ENCODE measurements at places on chromosomes 16 and 17. TPM values are rescaled to one million over a fixed set of nuclear protein-coding genes. Genes with fewer than 3 reads are reported as not detected.

Gene CD300H
- not detected for total RNA-seq

Gene NPIPA7
- total RNA-seq = 20.1 TPM

Gene PPP1R27
- 0.29 TPM for total RNA-seq

Gene CETP
- not detected for total RNA-seq

GRCh38 chr16:19503461-19504075, 18.3 kb downstream of the GDE1 start:
- no peaks in the 10 kb centered on the region for H3K27me3 ChIP-seq
- no peak overlapping the region for H3K4me3 ChIP-seq
- H3K27ac ChIP-seq = no peak overlapping the region
- peaks cover 17% of the 10 kb centered on the region for H3K4me1 ChIP-seq

DNA sequence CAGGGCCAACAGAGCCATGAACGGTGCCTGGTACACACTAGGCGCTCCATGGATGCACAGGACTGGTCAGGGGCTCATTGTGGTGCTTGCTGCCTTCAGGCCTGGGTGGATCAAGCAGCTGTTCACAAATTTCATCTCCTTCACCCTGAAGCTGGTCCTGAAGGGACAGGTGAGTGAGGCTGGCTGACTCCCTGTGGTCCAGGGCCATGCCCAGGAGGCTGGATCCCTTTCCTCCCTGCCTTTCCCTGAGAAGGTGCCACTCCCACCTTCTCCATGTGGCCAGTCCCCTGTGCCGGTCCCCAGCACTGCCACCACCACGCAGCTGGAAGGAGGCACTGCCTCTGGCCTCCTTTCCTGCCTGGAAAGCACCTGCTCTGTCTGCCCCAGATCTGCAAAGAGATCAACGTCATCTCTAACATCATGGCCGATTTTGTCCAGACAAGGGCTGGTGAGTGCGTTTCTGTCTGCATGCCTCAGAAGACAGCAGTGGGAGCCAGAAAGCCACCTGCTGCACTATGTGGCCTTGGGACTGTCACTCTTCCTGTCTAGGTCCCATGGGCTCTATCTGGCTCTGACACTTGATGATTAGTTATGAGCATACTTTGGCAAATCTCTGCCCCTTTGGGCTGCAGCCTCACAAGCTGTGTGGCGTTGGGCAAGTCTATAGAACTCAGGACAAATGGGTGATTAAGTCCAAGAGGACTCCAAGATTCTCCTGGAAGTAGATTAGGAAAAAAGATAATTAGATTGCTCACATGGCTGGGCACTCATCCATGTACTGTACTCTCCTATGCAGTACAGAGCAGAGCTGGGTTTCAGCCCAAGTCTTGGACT, 9.4 kb downstream of the CETP start:
- no peak overlapping the region for H3K27ac ChIP-seq
- H3K4me3 ChIP-seq = no peak overlapping the region
- peaks cover 4% of the 10 kb centered on the region for H3K4me1 ChIP-seq
- peaks cover 21% of the 10 kb centered on the region for H3K27me3 ChIP-seq
- H3K36me3 ChIP-seq = no peaks in the 10 kb centered on the region

GRCh38 chr16:31090540-31090939, 1.8 kb upstream of the PRSS53 start:
- H3K27me3 ChIP-seq = no peaks in the 10 kb centered on the region
- no peak overlapping the region for H3K27ac ChIP-seq
- no peak for DNase-seq
- H3K4me3 ChIP-seq = no peak overlapping the region

- H3K4me3 ChIP-seq = no peak overlapping the region
- no peak overlapping the region for H3K27ac ChIP-seq
- H3K36me3 ChIP-seq = peaks cover 94% of the 10 kb centered on the region
- H3K27me3 ChIP-seq = no peaks in the 10 kb centered on the region
These were observed 22.0 kb upstream of the PHLPP2 start for GRCh38 chr16:71746442-71747046.

DNA sequence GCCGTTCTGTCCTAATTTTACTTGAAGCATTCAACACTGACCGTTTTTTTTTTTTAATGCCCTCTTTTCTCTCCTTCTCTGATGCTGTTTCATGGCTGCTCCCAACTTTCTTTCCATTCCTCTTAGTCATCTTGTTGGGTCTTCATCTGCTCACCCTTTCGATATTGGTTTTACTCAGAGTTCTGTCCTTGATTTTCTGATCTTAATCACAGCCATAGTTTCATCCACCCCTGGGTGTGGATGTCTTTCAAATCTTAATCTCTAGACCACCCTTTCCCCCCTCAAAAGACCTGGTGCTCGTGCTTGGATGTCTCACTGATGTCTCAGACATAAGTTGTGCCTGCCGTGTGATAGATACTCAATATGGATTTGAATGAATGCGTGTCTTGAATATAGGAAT, 22.4 kb downstream of the NDEL1 start:
- DNase-seq = no peak
- no peaks in the 10 kb centered on the region for H3K27me3 ChIP-seq
- no peaks in the 10 kb centered on the region for H3K4me1 ChIP-seq
- no peak overlapping the region for H3K4me3 ChIP-seq
- peaks cover 88% of the 10 kb centered on the region for H3K36me3 ChIP-seq

DNA sequence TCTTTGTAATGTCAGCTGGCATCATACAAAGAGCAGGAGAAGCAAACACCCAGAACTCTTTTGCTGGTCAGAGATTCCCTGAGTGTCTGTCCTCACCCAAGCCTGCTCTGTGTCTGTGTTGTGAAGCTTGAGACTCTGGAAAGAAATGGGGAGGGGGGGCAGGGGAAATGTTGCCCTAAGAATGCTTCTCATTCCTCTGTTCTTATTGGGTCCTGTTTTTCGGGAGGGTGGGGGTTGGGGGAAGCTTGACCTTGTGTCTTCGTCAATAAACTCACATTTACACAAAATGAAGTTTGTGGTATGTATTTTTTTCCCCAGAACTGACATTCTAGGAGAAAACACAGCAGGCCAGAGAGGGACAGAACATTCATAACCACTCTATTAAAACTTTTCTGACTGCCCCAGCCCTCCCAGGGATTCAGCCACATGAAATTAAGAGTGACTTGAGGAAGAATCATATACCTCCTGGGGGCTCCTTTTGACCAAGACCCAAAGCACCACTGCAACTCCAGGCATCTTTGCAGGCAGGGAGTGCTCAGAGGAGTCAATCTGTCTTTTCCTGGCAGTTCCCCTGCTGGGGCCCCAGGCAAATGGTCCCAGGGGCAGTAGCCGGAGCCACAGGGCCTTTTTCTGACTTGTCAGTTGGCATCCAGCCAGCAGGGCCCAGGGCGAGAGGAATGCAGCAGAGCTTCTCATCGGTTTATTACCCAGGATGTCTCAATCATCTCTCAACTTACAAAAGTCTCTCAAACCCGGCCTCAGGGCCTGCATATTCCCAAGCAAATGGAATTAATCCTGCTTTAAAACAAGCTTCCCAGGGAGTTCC, 5.1 kb upstream of the RASL10B start:
- H3K27me3 ChIP-seq = no peaks in the 10 kb centered on the region
- peak overlapping the region; percentile 77 for H3K27ac ChIP-seq

GRCh38 chr17:46814446-46814845, 4.0 kb downstream of the WNT3 start:
- peaks cover 21% of the 10 kb centered on the region for H3K27me3 ChIP-seq
- no peak for DNase-seq
- H3K36me3 ChIP-seq = peaks cover 6% of the 10 kb centered on the region
- no peak overlapping the region for H3K4me3 ChIP-seq
- H3K4me1 ChIP-seq = no peaks in the 10 kb centered on the region

GRCh38 chr17:79335456-79335855, 260.8 kb downstream of the ENGASE start:
- no peak overlapping the region for H3K27ac ChIP-seq
- peaks cover 4% of the 10 kb centered on the region for H3K36me3 ChIP-seq
- peaks cover 8% of the 10 kb centered on the region for H3K4me1 ChIP-seq
- H3K27me3 ChIP-seq = peaks cover 71% of the 10 kb centered on the region
- H3K4me3 ChIP-seq = no peak overlapping the region

- DNase-seq = no peak
- H3K36me3 ChIP-seq = no peaks in the 10 kb centered on the region
- no peak overlapping the region for H3K4me3 ChIP-seq
- H3K4me1 ChIP-seq = peaks cover 11% of the 10 kb centered on the region
- H3K27ac ChIP-seq = no peak overlapping the region
- H3K27me3 ChIP-seq = no peaks in the 10 kb centered on the region
These were observed 44.5 kb downstream of the ZNRF1 start for GRCh38 chr16:75043175-75043895.

DNA sequence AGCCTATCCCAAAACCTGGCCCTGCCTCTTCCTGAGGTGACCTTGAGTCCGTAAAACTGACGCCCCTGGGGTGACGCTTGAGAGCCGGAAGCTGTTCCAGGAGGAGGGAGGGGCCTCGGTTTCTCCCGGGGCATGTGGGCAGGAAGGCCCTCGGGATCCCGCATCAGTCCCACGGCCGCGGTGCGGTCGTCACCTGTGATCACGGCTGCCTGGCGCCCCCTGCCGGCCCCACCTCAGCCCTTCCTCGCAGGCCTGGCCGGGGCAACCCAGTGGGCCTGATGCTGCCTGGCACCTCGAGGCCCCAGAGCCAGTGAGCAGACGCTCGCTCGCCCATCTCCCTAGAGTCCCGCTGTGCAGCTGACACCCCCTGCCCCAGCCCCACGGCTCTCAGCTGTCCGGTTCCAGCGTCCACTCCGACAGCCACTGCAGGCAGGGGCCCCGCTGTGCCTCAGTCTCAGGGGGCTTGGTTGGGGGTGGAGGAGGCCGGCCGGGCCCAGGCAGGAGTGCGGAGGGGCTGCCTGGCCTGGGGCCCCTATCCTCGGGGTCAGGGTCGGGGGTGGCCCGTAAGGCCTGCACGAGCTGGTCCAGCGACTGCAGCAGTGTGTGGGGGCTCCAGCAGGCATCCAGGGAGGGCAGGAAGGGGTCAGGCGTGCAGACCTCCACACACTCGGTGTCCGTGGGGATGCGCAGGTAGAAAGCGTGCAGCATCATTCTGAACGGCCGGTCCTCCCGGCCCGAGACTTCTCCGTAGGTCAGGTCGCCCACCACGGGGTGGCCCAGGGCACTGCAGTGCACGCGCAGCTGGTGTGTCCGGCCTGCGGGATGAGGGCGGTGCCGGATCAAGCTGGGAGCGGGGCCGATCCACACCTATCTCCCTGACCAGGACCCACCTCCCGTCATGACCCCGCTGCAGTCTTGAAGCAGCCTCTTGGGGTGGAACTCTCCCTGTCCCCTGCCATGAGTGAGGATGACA, 2.3 kb downstream of the RPUSD1 start:
- peaks cover 13% of the 10 kb centered on the region for H3K36me3 ChIP-seq
- H3K4me1 ChIP-seq = peaks cover 9% of the 10 kb centered on the region
- DNase-seq = peak; percentile 69

DNA sequence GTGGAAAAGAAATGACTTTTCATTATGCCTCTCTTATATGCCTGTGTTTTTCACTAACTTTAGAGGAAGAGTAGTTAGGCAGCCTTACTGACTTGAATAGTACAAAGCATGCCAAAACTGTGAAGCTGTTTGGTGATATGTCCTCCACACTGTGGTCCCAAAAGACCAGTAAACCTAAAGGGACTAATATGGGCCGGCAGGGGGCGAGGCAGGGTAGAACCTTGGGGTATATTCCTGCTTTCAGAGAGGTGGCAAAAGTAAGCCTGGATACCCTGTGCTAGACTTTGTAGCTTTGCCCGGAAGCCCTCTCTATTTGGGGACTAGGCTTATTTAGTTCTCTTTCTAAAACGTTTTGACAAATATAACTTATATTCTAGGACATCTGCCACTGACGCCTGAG, 36.5 kb upstream of the VWA3A start:
- no peak overlapping the region for H3K4me3 ChIP-seq
- no peaks in the 10 kb centered on the region for H3K27me3 ChIP-seq
- H3K36me3 ChIP-seq = no peaks in the 10 kb centered on the region
- no peak overlapping the region for H3K27ac ChIP-seq

DNA sequence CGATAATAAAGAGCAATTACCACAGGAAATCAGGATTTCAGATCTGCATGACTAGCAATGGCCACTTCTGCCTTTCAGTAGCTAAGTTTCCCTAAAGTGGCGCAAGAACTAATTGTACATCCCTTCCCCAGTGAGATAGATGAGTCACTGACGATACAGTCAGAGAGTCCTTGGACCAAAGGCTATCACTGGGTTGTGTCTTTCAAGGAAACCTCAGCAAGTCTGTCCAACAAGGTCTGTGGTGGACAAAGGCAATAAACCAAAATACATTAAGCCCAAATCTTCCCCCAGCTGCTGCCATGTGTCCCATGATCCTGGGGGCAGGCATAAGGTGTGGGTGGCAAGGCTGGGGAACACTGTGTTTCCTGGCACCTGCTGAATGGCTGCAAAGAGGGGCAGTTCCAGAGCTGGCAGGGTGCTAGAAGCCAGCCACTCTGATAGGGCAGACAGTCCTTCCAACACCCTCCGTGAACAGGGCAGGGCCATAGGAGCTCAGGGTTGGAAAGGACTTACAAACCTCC, 20.5 kb upstream of the MTMR4 start:
- H3K27ac ChIP-seq = peak overlapping the region; percentile 43
- H3K4me3 ChIP-seq = no peak overlapping the region
- peak; percentile 86 for DNase-seq
- no peaks in the 10 kb centered on the region for H3K36me3 ChIP-seq
- peaks cover 17% of the 10 kb centered on the region for H3K4me1 ChIP-seq

GRCh38 chr16:84471966-84472365, 32.5 kb downstream of the MEAK7 start:
- no peaks in the 10 kb centered on the region for H3K4me1 ChIP-seq
- no peak overlapping the region for H3K27ac ChIP-seq
- DNase-seq = no peak
- H3K4me3 ChIP-seq = no peak overlapping the region

DNA sequence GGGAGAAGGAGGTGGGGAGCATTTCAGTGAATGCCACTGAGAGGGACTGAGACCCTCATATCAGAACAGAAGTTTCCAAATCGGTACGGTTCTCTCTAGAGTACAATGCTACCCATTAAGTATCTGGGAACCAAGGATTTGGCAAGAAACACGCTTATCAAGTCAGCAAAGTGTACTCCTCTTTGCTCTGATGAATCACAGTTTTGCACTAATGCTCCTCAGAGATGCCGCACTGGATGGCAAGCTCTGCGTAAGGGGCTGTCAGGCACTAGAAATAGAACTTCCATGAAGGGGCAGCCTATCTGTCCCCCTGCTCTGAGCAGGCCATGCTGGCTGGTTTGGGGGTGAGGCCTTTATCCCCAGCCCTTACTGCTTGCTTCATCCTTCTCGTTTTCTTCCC, 4.8 kb upstream of the ABCC12 start:
- no peak overlapping the region for H3K4me3 ChIP-seq
- no peak overlapping the region for H3K27ac ChIP-seq
- H3K4me1 ChIP-seq = peaks cover 16% of the 10 kb centered on the region
- no peak for DNase-seq

DNA sequence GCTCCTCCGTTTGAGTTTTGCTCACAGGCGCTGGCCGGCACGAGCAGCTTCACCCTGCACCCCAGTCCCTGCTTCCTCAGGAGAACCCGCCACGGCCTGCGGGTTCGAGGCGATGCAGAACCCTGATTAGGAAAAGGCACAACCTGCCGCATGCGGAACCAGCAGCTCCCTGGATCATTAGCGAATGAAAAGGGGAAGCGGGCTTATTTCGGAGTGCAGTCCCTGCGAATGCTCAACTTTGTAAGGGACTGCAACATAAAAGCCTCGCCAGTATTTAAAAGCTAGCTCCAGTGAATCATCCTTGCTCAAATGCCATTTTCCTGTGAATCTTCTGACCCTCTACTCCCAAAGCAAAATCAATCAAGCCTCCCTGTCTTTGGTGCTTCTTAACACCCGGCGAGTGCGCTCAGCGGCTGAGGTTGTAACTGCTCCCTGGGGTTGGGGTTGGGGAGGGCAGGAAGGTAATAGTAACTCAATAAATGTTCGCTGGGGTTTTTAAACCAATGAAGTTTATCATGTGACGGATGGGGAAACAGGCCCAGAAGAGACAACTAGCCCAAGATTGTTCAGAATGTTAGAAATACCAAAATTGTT, 678 bp upstream of the AKAP10 start:
- H3K27ac ChIP-seq = peak overlapping the region; percentile 81
- H3K27me3 ChIP-seq = no peaks in the 10 kb centered on the region
- peaks cover 9% of the 10 kb centered on the region for H3K4me1 ChIP-seq
- H3K4me3 ChIP-seq = peak overlapping the region; percentile 82
